ENCODE measurements at places on chromosomes 5 and 9.

DNA sequence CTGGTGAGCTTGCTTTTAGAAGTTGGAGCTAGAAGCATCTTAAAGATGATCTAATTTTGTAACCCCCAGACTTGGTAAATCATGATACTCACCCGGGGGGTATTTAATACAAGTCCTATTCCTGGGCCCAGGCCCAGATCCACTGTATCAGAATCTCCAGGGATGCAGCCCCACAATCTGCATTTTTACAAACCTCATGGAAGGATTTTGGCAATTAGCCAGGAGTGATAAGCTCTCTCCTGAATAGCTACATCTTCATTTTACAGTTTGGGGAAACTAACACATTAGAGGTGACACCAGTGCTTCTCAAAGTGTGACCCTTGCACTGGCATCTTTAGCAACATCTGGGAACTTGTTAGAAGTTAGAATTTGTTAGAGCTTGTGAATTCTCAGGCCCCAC is 31.2 kb upstream of the OTP start:
- no peak for DNase-seq

DNA sequence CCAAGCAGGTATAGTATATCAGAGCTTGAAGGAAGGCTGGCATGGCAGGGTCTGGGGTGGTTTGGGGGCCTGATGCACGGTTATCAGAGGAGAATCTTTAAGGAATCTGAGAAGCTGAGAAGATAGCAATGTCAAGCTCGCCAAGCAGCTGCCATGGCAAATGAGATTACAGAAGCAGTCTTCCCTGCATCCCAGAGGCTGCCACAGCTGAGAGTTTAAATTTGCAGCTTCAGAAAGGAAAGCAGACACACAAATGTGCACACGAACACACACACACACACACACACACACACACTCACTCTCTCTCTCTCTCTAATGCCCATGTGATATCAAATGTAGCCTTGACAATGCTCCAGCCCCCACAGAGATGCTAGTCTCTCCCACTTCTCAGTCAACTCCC is 79.0 kb upstream of the TNC start:
- no peak for DNase-seq

GRCh38 chr9:131640438-131641137 is 95.3 kb downstream of the PRRT1B start:
- no peak for DNase-seq

DNA sequence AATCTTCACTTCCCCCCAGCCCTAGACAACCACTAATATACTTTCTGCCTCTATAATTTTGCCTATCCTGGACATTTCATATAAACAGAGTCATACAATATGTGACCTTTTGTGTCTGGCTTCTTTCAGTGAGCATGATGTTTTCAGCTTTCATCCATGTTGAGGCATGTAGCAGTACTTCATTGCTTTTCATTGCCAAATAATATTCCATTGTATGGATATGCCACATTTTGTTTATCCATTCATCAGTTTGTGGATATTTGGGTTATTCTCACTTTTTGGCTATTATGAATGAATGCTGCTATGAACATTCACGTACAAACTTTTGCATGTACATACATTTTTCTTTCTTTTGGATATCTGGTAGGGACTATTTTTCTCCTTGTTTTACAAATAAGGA is 49.0 kb downstream of the WWC1 start:
- no peak for DNase-seq

DNA sequence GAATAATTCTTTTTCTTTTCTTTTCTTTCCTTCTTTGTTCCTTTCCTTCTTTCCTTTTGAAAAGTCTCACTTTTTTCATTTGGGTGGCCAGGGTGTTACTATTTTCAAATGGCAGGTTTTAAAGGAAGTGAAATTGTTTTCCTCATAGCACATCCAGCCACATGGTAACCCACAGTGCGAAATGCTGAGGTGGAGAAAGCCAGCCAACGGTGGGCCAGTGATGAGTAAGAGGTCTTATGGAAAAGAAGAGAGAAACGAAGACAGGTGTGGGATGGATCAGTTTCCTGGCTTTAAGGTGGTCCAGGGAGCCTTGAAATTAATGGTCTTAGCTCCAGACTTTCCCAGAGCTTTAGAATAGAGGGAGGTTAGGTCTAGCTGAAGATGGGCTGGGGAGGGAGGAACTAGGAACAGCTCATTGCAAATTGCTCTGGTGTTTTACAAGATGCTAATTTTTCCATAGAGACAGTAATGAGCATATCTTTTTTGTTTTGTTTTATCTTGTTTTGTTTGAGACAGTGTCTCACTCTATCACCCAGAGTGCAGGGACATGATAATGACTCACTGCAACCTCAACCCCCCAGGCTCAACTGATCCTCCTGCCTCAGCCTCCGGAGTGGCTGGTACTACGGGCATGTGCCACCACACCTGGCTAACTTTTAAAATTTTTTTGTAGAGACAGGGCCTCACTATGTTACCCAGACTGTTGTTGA is 17.8 kb downstream of the ITK start:
- no peak for DNase-seq

DNA sequence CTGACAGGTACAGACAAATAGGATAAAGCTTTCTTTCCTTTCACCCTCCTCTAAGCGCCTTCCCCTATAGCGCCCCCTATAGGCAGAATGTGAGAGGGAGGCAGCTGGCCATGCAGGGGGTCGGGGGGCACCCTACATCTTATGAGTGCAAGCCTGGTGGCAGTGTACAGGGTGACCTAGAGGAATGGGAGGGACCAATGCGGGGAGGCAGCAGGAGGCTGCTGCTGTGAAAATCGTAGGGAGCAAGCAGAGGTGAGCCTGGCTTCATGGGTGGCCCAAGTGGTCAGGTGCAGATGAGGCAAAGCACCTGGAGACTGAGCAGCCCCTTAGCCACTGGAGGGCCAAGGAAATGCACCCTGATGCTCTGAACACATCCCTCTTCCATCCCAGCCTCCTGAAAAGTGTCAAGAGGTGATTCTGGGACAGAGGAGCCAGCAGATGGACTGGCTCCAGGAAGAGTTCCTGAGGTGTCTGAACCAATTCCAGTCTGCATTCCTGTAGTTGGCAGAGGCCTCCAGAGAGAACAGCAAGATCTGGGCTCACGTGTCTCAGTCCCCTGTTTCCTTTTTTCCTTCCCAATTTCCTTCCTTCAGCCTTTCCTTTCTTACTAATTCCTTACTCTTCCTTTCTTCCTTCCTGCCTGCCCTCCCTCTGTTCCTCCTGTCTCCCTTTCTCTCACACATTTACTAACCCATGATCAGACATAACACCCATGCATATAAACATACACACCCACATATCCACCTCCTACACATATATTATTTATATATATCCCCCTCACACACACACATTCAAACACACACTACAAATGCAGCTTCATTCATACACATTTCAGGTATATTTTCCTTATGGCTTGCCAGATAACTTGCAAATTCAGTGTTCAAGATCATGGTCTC is 32.8 kb upstream of the GALNT10 start:
- no peak for DNase-seq

GRCh38 chr9:8778356-8778755 is 978.8 kb upstream of the DMAC1 start:
- no peak for DNase-seq

DNA sequence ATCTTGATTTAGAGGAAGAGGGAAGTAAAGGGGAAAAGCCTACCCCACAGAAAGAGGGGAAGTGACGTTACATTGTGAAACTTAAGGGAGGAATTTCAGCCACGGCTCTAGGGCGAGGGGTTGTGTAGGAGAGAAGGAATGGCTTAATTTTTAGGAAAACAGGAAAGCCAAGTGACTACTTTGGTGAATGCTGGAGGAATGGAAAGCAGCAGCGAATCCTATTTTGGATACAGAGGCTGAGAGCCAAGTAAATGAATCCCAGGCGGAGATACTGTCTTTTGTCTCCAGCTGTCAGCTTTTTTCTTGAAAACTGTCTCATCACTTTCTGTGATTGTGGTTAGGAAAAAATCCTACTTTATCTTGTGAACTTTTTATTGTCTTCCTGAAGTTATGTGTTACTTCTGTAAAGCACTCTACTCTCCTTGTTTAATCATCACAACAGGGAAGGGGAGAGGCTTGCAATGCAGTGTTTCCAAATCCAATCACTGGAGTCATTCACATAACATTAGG is 188.4 kb downstream of the TSSK1B start:
- DNase-seq: no peak

DNA sequence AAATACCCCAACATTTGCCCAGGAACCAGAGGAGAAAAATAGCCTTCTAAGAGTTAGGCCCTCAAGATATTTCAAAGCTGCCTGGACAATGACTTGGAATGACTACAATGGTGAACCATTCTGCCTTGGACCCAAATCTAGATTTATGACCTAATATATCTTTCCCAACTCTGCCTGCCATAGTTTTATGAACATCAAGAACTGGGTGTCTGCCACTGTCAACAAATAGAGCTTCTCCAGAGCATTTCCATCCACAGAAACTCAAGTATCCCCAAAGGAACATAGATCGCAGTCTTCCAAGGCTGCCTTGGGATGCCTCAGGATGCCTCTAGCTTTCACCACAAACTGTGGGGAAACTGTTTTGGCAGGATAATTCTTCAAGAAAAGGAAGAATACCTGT is 48.2 kb upstream of the NFIB start:
- no peak for DNase-seq

- DNase-seq: no peak
Measured at GRCh38 chr5:109099081-109099480, 310.7 kb downstream of the PJA2 start.

DNA sequence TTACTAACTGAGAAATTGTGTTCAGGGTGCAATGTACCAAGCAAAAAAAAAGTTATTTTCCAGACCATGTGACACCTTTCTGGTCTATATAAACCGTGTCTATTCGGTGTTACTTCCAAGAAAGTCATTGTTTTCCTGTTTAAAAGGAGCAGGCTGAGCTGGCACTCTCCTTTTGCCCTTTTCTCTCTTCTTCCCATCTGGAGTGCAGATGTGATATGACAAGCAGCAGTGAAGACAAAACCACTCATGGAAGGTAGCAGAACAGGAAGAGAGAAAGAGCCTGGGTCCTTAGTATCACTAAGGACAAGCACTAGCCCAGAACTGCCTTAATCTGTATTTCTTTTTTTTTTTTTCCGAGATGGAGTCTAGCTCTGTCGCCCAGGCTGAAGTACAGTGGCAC is 25.6 kb downstream of the LYRM7 start:
- no peak for DNase-seq

DNA sequence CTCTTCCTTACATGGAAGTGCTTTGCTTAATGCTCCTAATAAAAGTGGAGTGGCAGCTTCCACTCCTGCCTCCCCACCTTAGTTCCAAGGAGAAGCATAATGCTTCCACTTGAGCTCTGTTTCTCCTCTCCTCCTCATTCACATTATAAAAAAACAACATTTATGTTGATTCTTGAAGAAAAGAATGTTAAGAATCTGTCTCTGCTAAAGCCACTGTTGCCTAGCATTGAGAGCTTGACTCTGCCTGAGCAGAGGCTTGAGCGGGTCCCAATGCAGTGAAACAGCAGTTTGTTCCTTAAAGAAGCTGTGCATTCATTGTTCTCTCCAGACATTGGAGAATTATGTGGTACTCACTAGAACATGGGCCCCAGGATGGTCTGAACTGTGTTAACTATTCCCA is 101.5 kb upstream of the GHR start:
- no peak for DNase-seq

GRCh38 chr5:119439140-119439631 is 13.1 kb upstream of the HSD17B4 start:
- no peak for DNase-seq

DNA sequence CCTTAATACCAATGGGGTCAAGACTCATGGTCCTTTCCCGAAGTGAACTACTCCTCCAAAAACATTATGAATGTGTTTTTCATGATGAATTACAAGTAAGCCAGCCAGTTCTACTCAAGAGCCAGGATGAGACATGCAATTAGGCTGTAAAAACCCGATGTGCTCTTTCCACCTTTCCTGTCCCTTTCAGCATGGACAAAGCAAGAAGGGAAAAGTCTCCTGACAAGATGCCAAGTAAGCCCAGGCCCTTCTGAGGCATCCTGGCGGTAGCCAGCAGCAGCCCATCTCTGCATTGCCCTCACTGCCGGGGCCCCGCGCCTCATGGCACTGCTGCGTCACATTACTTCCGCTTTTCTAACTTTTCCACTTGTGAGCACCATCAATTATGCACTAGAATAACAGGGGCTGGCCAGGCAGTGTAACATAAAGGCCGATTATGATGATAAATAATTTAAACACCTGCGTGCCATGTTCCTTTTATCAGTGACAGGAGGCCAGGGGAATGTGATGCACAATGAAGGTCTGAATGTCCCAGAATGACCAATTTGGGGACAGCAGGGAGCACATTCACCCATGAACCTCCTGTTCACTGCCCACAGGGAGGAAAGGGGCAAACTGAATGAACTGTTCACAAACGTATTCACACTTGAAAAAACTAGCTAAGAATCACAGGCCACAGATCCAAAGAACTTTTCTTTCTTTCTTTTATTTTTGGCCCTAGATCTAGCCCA is 37.4 kb downstream of the EFNA5 start:
- DNase-seq: no peak

DNA sequence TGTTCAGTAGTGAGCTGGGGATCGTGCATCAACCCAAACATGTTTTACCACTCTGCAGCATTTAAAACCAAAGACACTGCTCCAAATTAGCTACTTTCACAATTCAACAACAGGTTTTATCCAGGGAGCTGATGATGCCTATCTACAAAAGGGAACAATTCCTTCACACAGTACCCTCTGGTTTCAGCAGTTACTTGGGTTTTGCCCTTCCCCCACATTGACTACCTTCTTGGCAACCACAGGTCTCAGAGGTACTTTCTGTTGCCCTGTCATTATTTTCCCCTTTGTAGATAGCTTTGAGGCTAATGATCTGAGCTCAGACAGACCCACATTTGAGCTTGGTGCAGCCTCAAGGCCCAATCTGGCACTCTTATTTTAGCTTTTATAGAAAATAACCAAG is 96.1 kb downstream of the WDR41 start:
- no peak for DNase-seq
